ENCODE measurements at places on chromosomes 2 and 18. TPM values are rescaled to one million over a fixed set of nuclear protein-coding genes. Genes with fewer than 3 reads are reported as not detected.

The FEV gene
- not detected for total RNA-seq

The OTX1 gene
- not detected for total RNA-seq

DNA sequence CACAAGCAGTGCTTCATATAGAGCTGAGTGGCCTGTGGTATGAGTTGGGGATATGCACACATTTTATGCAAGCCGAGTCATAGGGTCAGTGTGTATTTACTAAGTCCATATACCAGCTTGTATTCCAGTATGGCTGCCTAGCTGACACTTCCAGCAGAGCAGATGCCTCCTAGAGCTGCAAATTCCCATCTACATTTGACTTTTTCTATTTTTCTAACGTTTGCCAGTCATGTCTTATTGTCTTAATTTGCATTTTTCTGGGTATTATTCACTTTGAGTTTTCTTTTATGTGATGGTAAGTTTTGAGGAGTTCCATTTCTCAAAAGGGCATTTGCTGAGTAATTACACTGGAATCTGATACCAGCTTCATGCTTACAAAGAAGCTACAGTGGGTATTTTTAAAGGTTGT lies 334.5 kb upstream of the CDH2 start:
- DNase-seq, result no peak

DNA sequence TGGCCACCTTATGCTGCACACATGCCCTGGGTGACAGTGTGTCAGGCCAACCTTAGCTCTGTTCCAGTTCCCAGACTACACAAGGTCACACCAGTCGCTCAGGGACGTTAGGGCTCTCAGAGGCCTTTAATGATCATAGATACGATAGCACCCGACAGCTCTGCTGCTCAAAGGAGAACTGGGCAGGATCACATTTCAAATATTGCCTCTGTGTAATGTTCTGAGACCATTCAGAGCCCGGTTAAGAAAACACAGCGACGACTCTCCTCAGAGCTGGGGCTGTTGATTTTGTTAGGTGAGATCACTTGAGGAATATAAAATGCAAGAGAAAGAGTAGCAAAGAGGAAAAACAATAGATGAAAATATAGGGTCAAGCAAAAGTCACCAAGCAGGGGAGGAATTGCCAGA lies 166.6 kb upstream of the TANK start:
- no peak for DNase-seq

DNA sequence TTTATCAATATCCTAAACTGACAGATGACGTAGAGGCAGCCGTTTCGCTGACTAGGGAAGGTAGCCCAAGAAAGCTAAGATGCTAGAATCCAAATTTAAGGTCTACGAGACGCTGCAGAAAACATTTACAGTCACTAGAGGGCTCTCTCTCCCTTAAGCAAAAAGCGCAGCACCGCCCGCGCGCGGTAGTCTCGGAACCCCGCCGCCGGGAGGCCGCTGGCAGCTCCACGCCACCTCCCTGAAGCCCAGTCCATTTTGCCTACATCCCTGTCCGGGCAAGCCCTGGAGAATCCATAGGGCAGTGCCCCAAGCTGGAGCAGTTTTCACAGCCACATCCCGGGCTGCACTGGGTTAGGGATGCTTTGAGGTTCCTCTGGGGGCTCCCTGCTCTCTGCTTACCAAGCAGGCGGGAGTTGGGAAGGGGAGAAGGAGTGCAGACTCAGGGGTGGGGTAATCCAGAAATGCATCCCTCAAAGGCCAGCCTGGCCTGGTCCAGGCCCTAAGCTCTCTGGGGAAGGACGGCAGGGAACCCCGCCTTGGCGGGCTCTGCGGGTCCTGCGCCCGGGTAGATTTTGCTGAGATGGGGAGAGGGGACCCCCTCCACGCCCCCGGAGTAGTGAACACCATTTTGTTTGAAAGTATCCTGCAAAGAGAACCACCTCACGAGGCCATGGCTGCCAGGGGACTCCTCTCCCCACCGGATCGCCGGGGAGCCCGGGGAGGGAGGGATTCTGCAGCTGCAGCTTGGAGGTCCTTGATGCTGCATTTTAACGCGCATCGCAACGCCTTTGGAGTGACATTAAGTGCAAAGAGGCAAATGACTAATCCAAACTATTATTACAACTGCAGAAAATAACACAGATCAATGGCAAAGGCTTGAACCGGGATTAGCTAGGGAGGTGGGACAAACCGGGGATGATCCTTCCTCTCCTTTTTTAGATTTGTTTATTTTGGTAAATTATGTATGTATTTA lies 1.3 kb upstream of the DPYSL5 start:
- DNase-seq, result no peak

DNA sequence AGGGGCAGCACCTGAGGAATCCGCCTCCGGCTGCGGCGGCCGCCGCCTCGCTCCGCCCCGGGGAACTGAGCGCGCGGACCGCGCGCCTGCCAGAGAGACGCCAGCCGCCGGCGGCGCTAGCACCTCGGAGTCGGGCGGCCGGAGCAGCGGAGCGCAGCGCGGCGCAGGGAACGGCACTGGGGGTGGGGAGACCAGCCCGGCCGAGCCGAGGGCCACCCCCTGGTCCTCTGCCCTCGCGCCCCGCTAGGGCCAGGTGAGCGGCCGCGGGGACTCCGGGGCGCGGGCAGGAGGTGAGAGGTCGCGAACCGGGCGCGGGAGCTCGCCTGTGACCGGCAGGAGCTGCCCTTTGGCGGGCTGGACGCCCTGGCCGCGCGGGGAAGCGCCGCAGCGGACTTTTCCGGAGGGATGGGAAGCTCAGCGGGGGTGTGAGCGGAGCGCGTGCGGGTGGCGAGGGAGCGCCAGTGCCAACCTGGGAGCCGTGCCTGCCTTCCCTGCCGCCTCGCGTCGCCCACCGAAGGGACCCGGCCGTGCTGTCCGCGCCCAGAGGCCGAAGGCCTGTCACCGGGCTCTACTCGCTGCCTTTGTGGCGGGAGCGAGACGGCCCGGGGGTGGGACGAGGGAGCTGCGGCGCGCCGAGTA lies at the start of gene GREB1L:
GREB1L (plus strand) TSS at position 92 of the 639 bp plus-strand sequence. CDS start 141,287 bp downstream, outside the sequence.
- DNase-seq, result no peak

The TEX44 gene
- total RNA-seq, result not detected

DNA sequence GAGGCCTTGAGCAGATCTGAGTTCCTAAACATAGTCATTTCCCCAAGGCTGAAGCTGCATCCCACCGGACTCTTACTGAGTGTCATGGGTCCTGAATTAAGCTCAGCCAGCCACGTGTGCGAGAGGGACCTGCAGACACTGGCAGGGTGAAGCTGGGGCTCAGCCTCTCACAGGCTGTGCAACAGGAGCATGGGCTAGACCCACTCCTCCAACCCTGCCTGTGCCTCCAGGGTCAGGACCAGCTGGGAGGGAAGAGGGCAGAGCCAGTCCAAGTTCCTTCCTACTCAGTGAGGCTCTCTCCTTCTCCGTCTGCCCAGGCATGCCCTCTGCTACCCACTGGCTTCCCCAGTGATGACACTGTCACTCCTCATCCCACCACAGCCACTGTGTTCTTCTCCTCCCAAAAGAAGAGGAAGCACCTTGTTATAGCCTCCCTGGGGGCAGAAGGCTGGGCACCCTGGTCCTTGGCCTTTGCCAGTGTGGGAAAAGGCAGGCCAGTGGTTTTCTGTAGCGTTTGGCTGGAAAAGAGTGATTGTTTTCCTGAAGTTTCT lies 78.9 kb downstream of the KCNF1 start:
- DNase-seq, result no peak

DNA sequence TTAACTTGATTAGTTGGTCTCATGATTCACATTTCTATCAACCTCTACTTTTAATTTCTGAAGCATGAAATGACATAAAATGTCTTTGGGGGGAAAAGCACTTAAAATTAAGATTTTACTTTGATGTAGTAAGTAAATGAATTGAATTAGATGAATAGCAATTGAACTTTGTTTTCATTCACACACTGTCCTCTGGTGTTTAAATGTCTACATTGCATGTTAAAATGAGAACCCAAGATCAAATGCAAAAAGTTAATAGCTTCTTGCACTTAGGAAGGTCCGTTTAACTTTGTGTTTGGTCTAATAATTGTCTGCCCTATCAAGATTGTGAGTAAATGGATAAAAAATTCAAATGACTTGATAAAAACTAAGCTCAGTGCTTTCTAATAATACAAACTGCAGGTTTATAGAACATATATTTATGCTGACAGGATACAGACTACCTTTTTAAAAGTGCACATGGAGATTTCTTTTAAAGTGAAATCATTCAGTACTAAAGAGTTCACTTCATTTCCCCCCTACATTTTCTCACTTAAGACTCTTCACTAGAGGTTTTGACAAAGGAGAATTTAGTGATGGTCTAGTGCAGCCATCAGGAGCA lies 156.2 kb upstream of the NABP1 start:
- no peak for DNase-seq

- DNase-seq, result no peak
These were observed 44.3 kb downstream of the CACNB4 start for GRCh38 chr2:152054593-152054992.

GRCh38 chr2:237546040-237546875 lies 20.1 kb upstream of the PRLH start:
- no peak for DNase-seq

DNA sequence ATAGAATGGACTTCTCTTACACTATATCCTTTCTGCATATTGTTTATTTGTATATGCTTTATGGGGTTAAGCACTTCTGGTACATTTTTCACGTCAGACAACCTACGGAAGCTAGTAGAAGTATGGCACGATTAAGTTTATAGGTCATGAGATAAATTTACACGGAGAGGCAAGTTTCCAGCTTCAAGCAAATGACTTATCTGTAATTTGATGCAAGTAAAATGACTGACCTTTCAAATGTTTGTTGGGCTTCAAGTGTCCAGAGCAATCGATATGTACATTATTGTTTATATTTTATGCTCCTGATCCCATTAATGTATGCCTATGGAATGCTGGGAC lies 97.5 kb upstream of the EFEMP1 start:
- no peak for DNase-seq

The MC2R gene
- not detected for total RNA-seq

- DNase-seq, result no peak
These were observed 239.1 kb downstream of the KCNS3 start for GRCh38 chr2:18117592-18117991.

The SLC30A3 gene
- total RNA-seq, result 1.2 TPM

Data from vagina (tissue), 2 donors.